ENCODE measurements at places on chromosomes 12 and 14.

DNA sequence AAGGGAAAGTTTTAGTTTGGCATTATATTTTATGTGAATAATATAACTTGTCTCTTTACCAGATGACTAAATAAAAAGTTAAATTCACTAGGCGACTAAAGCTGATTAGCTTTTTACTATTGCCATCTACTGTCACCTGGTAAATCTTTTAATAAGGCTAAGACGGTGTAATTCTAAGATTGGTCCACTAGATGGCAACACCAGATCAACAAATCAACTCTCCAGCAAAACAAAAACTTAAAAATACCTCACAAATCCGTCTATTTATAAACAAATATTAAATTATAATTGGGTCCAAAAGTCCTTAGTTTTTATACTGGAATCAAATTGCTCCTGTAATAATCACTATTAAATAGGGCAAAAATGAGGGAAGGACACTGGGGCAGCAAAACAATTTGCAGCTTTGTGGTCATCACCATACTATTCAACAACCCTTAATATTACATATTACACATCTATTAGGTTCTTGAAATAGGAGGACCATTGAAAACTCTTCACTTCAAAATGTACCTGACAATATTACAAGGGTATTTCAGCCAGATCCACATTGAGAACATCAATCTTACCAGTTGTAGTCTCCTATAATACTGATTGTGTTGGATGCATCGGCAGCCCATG lies 47.9 kb downstream of the GALC start:
- no peak for DNase-seq

DNA sequence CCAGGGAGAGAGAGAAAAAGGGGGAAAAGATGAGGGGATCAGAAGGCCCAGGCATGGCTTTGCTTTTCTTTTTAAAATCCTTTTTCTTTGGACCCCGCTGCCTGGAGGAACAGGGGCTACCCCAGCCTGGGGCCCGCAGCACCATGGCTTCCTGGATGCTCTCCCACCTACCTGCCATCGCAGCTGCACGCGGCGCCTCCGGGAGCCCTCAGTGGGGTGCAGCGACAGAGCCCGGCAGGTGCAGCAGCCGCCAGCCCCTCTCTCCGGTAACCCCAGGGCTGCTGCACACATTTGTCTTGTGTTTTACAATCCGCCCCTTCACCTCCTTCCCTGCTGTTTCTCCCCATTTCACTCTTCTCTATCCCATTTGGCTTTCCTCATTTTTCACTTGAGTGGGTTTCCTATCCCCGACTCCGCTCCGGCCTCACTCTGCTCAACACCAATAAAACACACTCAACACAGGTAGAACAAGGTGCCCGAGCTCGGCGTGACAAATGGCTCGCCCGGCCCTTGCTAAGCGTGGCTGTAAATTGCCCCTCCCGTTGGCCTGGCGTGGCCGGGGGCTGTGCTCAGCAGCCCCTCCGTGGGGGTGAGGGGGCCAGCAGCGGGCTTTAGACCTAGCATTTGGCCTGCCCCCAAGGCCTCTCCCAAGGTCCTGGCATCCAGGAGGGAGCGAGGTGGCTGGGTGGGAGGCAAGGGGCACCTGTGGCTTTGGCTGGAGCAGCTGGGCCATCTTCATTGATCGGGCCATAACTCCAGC lies 52.6 kb upstream of the GPATCH2L start:
- DNase-seq, result no peak

DNA sequence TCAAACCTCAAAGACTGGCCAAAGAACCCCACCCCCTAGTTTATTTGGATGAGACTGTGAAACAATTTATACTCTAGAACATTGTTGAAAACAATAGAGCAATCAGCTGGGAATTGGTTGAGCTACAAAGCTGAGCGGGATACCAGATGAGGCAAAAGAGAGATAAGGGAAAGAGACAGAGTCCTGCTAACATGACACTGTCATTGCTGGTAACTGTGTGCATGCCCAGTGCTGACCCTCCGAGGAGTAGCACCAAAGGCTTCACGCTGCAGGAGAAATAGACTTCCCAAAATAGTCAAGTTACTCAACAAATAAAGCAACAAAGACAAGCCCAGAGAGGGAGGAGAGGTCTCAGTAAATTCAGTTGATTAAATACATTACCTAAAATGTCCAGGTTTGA lies 63.6 kb downstream of the RASSF8 start:
- DNase-seq, result no peak

DNA sequence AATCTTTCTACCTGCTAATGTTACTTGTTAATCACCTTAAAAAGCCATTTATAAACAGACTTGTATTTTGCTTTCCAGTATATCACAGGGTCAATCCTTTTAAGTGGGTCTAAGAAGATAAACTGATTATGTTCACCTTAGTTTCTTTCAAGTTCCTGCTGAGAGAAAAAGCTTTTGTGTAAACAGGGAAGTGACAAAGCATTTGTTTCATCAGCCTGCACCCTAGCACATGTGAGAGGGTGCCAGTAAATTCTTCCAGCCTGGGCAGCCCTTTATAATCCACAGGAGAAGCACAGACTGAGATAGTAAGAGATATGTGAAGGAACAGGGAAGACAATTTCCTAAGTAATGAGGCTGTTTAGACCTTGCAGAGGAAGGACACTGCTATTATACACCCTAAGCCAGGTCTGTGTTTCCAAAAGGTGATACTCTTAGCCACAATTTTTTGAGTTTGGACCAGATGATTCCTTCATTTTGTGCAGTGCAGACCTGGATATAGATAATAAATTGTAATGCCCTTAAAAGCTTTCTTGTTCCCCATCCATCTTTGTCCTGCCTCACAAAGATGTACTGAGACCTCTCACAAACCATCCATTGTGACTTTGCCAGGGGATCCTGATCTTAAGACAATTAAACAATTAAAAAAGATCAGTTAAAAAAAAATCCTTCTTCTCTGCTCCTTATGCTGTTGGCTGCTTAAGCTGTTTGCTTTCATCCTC lies 150.7 kb downstream of the KTN1 start:
- DNase-seq, result no peak

GRCh38 chr14:85224241-85224640 lies 305.7 kb upstream of the FLRT2 start:
- no peak for DNase-seq

DNA sequence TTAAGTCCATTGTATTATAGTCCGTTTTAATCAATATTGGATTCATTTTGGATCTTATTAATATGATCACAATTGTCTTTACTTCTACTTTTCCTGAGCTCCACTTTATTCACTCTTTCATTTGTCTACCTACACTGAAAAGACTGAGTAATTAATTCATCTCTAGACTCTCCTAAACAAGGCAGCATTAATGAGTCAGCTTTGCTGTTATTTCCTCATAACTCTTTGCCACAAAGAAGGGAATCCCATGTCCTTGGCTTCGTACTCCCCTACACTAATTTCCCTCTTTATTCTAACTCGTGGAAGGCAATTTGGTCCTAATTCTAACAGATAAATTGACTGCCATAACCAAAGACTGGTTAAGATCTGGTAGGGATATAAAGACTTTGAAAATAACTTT lies 91.9 kb downstream of the ARMH4 start:
- no peak for DNase-seq

DNA sequence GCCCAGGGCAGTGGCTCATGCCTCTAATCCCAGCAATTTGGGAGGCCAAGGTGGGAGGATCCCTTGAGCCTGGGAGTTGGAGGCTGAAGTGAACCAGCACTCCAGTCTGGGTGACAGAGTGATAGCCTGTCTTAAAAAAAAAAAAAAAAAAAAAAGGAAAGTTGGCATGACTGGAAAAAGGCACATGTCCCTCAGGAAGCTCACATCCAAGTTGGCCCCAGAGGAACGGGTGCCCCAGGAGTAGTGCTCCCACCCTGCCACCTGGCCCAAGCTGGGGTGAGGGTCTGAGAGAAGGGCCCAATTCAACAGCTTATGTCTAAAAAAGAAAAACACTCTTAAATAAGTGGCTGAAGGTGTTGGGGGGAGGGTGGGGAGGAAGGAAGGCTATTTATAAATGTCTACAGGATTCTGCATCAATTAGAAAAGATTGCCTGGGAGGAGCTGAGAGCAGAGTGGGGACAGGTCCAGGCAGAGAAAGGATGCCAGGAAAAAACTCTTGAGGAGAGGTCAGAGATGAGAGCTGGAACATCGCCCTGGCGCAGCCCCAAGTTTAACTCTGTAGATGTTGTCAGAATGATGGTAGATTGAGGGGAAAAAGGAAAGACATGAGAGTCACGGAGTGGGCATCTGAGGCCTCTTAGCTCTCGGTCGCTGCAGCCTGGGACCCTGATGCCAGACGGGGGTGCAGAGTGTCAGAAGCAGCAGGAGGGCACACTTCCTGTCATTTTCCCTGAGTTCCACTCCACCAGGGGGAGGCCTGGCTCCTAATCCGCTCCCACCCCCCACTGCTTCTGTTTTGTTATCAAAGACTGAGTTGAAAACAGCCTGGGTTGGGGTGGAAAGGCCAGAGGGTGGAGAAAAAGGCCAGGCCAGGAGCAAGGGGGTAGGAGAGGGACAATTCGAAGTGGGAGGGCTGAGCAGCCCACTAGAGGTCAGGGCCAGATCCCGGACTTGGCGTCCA lies 7.3 kb downstream of the SPRYD3 start:
- DNase-seq, result no peak

- DNase-seq, result no peak
These were observed 7.4 kb downstream of the RPL6 start for GRCh38 chr12:112401903-112402498.

GRCh38 chr14:104875811-104876210 lies 10.7 kb downstream of the CEP170B start:
- DNase-seq, result no peak

DNA sequence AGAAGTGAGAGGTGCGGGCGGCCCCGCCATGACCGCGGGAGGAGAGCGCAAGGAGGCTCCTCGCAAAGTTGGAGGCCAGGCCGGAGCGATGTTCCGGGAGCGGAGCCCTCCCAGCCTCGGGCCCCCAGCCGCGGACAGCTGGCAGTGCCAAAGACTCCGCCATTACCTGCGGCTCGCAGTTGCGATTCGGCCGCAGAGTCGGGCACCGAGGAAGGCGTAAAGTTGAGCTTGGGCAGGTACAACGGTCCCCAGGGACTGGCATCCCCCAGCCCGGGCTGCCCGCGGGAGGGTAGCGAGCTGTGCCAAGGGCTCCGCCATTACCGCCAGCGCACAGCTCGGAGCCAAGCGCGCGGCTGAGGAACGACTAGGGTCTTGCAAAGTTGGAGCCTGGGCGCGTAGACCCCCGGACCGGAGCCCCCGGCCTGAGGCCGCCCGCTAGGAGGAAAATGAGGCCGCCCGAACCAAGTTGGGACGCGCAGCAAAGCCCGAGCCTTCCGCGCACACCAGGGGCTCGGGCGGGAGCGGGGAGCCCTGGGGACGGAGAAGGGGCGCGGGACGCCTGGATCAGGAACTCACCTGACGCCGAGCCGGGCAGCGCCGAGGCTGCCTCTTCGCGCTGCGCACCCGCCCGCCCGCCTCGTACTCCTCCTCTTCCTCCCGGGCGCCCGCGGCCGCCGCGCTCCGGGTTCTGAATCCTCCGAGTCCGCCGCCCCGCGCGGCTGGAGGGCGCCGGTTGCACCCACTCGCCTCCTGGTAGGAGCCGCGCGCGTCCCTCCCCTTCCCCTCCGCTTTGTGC lies 677 bp downstream of the NOS1 start:
- DNase-seq, result no peak

- DNase-seq, result no peak
These were observed 4.4 kb downstream of the CACNA1C start for GRCh38 chr12:2057041-2057794.

- DNase-seq, result no peak
These were observed 1.1 kb downstream of the GXYLT1 start for GRCh38 chr12:42143452-42144157.

- DNase-seq, result no peak
These were observed 347 bp downstream of the SYNDIG1L start for GRCh38 chr14:74425525-74426201.

DNA sequence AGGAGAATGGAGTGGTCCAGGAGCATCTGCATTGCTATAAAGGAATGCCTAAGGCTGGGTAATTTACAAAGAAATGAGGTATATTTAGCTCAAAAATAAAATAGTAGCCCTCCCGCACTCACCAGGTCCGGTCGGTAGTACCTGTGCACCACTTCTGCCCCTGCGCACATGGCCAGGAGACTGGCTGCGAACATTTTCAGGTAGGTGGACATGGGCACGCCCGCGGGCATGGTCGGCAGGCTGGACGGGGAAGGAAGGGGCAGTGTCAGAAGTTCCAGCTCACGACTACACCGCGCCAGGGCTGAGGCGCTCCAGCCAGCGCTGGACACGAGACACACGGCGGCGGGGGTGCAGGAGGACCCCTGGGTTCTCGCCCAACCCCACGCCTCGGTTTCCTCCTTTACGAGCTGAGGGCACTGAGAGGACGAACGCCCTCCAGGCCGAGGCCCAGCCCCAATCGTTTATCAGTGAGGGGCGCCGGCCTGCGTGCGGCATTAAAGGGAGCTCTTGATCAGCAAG lies 9.1 kb upstream of the TDG start:
- no peak for DNase-seq

DNA sequence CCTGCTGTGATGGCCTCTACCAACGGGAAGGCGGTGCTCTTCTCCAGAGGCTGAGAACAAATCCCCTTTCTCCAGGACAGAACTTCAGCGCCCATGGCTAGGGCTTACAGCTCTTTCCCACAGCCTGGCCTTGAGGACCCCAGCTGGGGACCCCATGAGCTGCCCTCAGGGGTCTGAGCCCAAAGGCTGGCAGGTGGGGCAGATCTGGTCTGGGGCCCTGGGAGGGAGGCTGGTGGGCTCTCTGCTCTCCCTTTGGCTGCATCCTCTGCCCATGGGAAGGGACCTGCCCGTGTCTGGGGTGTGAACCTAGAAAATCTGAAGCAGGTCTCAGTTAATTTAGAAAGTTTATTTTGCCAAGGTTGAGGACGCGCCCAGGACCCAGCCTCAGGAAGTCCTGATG lies 322.1 kb downstream of the ADGRD1 start:
- no peak for DNase-seq

DNA sequence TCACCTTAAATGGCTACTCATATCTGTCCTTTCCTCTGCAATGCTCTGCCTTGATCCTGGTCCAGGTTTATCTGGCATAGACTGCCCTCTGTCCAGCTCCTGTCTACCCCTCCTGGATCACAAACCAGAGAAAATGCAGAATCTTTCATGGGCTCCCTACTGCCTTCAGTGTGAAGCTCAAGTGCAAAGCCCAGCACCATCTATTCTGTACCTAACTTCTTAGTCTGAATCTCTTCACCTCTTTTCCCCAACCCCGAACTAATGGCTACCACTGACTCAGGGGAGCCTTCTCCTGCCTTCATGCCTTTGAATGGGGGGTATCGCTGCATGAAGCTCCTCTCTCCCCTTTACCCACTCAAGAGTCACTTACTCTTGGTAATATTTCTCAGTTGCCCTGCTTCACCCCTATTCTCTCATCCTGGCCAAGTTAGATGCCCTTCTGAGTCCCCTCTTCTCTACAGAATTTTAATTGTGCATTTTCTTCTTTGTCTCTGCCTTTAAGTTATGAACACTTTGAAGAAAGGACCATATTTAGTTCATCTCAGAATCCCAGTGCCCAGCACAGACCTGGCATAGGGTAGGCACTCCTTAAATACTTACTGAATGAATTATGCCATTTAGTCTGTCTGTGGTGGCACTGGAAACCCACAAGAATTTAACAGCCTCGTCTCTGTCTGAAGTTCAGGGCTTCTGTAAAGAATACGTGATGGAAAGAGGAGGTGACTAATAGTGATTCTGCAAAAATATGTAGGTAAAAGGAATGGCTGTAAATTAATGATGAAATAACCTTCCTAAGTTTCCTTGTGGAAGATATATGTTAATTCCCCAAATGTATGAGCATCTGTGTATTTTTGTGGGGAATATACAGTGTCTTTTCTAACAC lies 191.3 kb upstream of the AMIGO2 start:
- DNase-seq, result no peak
